H4 (cell line): ENCODE measurements at places on chromosomes 12 and 14. TPM values are rescaled to one million over a fixed set of nuclear protein-coding genes. Genes with fewer than 3 reads are reported as not detected.

Gene LRP1-AS
- total RNA-seq, result not detected in 2 replicates

Gene TOMM20L
- total RNA-seq, result not detected in 2 replicates

Gene AKAP6
- 25.9 and 38.6 TPM in 2 replicates for total RNA-seq

Gene KRT1
- not detected in 2 replicates for total RNA-seq

Gene CLEC1B
- total RNA-seq, result not detected in 2 replicates

Gene TEAD4
- 12.7 and 23.6 TPM in 2 replicates for total RNA-seq

Gene TTC9
- 0.68 and 0.88 TPM in 2 replicates for total RNA-seq

Gene IPO8
- 9.1 and 13.7 TPM in 2 replicates for total RNA-seq

Gene PDE3A
- 7.2 and 8.9 TPM in 2 replicates for total RNA-seq

Gene SYT1
- total RNA-seq, result 5.5 and 5.9 TPM in 2 replicates

Gene OR4E2
- total RNA-seq, result not detected in 2 replicates

Gene C12orf42
- total RNA-seq, result not detected in 2 replicates

Gene GYS2
- total RNA-seq, result not detected in 2 replicates

Gene EXOC3L4
- total RNA-seq, result not detected in 2 replicates

Gene RNASE7
- not detected in 2 replicates for total RNA-seq

Gene CLEC9A
- total RNA-seq, result not detected in 2 replicates

Gene BEGAIN
- total RNA-seq, result 1.8 TPM in 1 of 2 replicates, not detected in the other

Gene NKX2-1
- 0.06 and 0.62 TPM in 2 replicates for total RNA-seq

Gene TAS2R46
- 0.23 TPM in 1 of 2 replicates, not detected in the other for total RNA-seq

Gene SINHCAF
- total RNA-seq, result 72.6 and 127 TPM in 2 replicates

Gene TMEM229B
- total RNA-seq, result 4.9 and 5.7 TPM in 2 replicates

Gene TAS2R9
- total RNA-seq, result not detected in 2 replicates

Gene RFLNA
- total RNA-seq, result not detected in 2 replicates

Gene SLCO1B3
- total RNA-seq, result 2.6 and 3.0 TPM in 2 replicates

Gene FGF23
- total RNA-seq, result not detected in 2 replicates

Gene MYH6
- not detected in 2 replicates for total RNA-seq

Gene NUAK1
- 7.6 and 9.4 TPM in 2 replicates for total RNA-seq

Gene TROAP
- total RNA-seq, result 39.8 and 56.9 TPM in 2 replicates

Gene VSIG10
- 9.8 and 12.7 TPM in 2 replicates for total RNA-seq

Gene SYCP3
- not detected in 2 replicates for total RNA-seq

Gene IAPP
- total RNA-seq, result not detected in 2 replicates

Gene RTN1
- 5.4 and 6.5 TPM in 2 replicates for total RNA-seq

Gene TIGAR
- 8.0 and 15.4 TPM in 2 replicates for total RNA-seq
